PC-3 (cell line): ENCODE measurements at places on chromosomes 5 and 9. TPM values are rescaled to one million over a fixed set of nuclear protein-coding genes. Genes with fewer than 3 reads are reported as not detected.

The ROR2 gene
- total RNA-seq, result 0.23 TPM in 1 of 2 replicates, not detected in the other

The SHOC1 gene
- total RNA-seq, result 0.18 TPM in 1 of 2 replicates, not detected in the other

The TMEM232 gene
- 1.4 TPM in 1 of 2 replicates, not detected in the other for total RNA-seq

The COL15A1 gene
- 0.04 and 0.86 TPM in 2 replicates for total RNA-seq

The RMI1 gene
- total RNA-seq, result 5.0 and 6.2 TPM in 2 replicates

The FOXD4 gene
- total RNA-seq, result 0.80 and 0.98 TPM in 2 replicates

The MYORG gene
- 3.4 and 4.7 TPM in 2 replicates for total RNA-seq

The IZUMO3 gene
- total RNA-seq, result not detected in 2 replicates

The FGF18 gene
- total RNA-seq, result 0.26 TPM in 1 of 2 replicates, not detected in the other

The SPATA31C2 gene
- not detected in 2 replicates for total RNA-seq

The SH3RF2 gene
- 5.9 and 6.2 TPM in 2 replicates for total RNA-seq

The NSG2 gene
- 0.07 TPM in 1 of 2 replicates, not detected in the other for total RNA-seq

The GABRA6 gene
- 0.17 TPM in 1 of 2 replicates, not detected in the other for total RNA-seq

The CCL28 gene
- total RNA-seq, result 8.1 and 8.5 TPM in 2 replicates

The CCDC69 gene
- 19.2 and 26.4 TPM in 2 replicates for total RNA-seq

The ARID3C gene
- 0.23 TPM in 1 of 2 replicates, not detected in the other for total RNA-seq

The ACOT12 gene
- total RNA-seq, result not detected in 2 replicates

DNA sequence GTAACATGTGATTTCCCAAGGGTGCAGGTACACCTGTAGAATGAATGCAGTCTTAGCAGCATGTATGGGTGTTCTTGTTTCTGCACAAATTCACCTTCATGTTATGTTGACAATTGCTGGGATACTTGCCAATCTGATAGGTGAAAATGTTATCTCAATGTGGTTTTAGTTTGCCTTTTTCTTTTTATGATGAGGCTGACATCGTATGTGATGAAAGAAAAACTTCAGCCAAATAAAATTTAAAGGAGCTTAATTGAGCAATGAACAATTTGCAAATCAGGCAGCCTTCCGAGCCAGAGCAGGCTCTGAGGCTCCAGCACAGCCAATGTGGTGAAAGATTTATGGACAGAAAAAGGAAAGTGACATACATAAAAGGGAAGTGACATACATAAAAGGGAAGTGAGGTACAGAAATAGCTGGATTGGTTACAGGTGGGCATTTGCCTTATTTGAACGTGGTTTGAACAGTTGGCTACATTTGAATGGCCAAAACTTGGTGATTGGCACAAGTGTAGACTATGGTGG is 10.5 kb downstream of the TAL2 start:
- DNase-seq, result no peak

DNA sequence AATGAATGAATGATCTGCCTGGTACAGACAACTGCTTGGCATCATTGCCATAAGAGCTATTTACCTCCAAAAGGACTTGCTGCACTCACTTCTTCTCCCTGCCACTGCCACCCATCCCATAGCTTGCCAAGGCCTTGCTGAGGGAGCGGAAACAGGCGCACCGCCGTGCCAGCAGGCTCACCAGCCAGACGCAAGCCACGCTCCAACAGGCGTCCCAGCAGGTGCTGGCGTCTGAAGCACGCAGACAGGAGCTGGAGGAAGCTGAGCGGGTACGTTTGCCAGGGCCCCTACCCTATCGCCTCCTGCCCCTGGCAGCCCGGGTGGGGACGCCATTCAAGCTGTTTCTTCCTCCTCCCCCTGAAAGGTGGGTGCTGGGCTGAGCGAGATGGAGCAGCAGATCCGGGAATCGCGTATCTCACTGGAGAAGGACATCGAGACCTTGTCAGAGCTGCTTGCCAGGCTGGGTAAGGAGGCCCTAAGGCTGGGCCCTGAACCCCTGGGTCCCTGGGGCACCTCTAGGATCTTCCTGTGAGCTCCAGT is 8.9 kb upstream of the AIF1L start:
- DNase-seq, result no peak

DNA sequence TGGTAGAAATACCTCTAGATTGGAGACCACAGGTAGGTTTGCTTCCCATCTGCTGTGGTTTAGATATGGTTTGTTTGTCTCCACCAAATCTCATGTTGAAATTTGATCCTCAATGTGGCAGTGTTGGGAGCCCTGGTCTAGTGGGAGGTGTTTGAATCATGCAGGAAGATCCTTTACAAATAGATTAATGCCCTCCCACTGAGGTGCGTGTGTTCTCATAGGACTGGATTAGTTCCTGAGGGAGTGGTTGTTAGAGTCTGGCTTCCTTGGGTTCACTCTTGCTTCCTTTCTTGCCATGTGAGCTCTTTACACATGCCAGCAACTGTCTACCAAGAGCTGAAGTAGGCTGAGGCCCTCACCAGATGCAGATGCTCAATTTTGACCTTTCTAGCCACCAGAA is 391.1 kb upstream of the GRIA1 start:
- no peak for DNase-seq

DNA sequence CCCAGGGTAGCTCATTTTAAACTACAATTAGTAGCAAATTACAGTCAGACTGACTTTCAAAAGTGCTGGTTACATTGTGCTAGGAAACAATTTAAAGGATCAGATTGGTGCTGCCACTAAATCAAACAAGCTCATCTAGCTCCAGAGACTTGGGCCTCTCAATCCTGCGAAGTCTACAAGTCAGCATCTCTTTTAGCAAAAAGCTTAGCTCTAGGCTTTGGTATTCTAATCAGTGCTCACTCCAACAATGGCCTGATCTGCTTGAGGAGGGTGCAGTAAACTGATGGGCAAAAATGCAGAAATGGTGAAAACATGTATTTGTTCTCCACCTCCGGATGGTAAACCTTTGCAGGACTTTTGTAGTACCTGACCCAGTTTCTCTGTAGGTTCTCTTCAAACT is 47.0 kb upstream of the SEMA6A start:
- no peak for DNase-seq

DNA sequence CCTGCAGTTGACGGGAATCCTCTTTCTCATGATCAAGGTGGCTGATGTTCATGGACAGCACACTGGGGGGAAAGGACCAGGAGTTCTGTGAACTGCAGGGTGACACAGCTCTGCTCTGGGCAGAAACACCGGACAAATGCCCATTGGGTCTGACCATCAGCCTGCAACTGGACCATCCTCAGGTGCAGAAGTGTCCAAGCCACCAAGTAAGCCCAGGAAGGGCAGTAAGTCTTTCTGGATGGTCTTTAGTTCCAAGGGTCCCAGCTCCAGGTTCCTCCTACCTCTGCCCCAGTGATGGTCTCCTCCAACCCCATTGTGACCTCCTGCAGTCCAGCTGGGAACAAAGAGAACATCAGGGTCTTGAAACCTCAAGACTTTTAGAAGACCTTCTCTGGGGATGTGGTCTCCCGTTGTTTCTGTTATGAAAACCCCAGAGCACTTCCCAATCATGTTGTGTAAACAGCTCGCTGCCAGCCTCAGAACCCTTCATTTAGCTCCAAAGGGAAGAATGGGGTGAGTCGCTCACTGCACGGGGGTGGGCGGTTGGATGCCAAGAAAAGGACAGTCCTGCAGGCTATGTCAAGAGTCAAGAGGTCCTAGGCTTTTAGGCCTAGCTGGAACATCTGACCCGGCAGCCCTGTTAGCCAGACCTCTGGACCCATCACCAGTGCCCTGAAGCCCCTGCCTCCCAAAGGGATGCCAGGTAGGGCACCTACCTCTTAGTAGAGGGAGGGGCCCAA is 41.8 kb upstream of the TCF7 start:
- DNase-seq, result no peak

DNA sequence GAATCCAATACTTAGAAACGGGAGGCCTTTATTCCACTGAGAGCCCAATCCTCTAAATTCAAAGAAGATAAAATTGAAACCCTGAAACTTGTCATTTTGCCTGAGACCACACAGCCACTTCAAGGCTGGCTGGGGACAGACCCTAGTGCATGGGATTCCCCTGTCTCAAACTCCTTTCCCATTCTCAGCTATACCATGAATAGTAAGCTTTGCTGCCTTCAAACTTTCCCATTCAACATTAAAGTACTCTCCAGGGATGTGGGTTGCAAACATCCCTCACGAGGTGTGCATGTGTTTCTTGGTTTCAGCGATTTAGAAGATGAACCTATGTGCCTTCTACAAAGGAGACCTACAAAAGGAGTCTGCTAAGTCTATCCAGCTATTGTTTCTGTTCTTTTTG is 64.6 kb downstream of the GABRB2 start:
- DNase-seq, result no peak

GRCh38 chr5:61349935-61350334 is 17.9 kb downstream of the ZSWIM6 start:
- DNase-seq, result no peak

DNA sequence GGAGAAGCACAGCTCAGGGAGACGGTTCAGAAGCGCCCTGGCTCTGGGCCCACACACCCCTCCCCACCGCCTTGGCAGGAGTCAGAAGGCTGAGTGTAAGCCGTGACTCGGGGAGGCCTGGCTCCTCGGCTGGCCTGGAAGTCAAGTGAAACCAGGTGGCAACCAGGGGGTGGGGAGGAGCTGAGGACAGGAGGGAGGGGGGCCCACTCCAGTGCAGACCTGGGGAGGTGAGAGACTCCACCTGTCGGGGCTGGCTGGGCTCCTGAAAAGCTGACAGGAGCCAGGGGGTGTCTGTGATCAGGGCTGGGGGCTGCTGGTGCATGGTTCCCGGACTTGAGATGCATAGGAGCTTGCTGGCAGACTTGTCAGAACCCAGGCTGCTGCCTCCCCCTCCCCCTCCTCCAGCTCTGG is 150.2 kb upstream of the PHYKPL start:
- DNase-seq, result no peak

- peak; percentile 70 for DNase-seq
Observed at GRCh38 chr9:134666831-134667230, 25.2 kb downstream of the COL5A1 start.

GRCh38 chr5:71905834-71906711 is 187.0 kb downstream of the CARTPT start:
- DNase-seq, result no peak

- no peak for DNase-seq
Observed at GRCh38 chr9:110255034-110255462, 1.3 kb downstream of the TXN start.

DNA sequence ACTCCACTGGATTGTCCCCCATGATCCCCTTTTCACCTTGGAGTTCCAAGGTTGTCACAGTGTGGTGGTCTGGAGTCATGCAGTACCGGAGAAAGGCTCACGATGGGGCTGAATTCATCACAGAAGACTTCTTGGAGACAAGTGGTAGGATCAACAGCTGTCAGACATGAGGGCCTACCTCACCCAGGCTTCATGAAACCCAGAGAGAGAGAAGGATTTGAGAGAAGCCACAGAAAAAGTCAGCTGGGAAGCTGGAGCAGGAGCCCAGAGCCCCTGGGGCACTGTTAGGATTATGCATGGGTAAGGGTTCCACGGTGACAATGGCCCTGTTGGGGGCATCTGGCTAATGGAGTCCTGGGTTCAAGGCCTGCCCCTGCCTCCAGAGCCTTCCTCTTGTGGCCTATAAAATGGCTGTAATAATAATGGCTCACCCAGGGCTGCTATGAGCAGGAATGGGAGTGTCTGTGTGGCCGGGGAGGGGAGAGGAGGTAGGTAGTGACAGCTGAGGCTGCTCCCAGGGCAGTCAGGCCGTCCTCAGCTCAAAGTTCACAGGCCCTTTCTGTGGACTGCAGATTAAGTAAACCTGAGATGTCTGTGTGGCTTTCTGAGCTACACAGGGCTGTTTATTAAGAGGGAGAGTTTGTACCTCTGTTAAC is 910 bp downstream of the TRIM14 start:
- peak; percentile 38 for DNase-seq

DNA sequence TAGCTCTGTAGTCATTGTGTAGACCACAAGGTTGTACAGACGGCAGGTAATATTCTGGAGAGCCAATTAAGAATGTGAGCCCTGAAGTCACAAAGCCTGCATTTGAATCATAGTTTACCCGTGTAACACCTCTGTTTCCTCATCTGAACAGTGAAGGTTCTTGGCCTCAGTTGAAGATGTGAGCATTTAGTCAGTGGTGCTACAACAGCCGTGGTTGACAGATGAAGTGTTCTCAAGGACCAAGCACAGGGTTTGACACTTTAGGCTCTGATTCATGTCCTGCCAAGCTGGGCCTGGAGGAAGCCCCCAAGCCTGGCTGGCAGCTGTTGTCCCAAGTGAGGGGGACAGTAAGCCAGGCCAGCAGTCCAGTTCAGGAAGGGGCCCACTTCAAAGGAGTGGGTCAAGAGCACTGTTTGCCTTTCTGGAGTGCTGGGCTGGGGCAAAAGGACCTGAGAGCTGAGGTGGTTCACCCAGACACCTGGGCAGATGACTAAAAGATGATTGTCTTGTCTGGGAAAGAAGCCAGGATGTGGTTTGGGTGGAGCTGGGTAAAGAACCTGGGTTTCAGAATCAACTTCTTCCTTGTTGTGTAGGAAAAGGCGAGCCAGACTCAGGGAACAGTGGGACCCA is 20.7 kb downstream of the FAXDC2 start:
- peak; percentile 90 for DNase-seq

- DNase-seq, result no peak
Observed at GRCh38 chr5:66848749-66849641, 252.8 kb downstream of the MAST4 start.
